Prostate gland (tissue), 2 donors: ENCODE measurements at places on chromosomes 2 and 18. TPM values are rescaled to one million over a fixed set of nuclear protein-coding genes. Genes with fewer than 3 reads are reported as not detected.

- H3K4me1 ChIP-seq = no peaks in the 10 kb centered on the region
- no peak overlapping the region for H3K4me3 ChIP-seq
- no peaks in the 10 kb centered on the region for H3K27me3 ChIP-seq
- no peak overlapping the region for H3K27ac ChIP-seq
- DNase-seq = no peak
- no peaks in the 10 kb centered on the region for H3K36me3 ChIP-seq
Observed at GRCh38 chr2:47867205-47867604, 39.1 kb downstream of the FBXO11 start.

DNA sequence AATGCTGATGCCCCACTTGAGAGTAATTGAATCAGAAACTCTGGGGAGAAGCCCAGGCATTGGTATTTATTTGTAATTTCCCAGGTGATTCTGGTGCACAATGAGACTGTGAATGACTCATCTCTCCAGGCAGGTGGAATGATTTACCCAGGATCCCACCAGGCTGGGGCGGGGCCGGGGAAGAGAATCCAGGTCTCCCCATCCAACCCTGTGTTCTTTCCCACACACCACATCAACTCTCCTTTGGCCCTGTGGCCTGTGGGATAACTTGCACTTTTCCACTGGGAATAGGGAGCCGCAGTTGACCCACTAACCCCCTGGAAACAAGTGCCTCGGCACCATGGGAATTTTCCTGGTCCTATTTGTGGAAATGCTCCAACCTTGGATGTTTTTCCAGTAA lies 409.8 kb downstream of the ZNF521 start:
- H3K4me3 ChIP-seq = no peak overlapping the region
- H3K27me3 ChIP-seq = no peaks in the 10 kb centered on the region
- no peak for DNase-seq
- no peaks in the 10 kb centered on the region for H3K36me3 ChIP-seq

Gene MYO3B
- total RNA-seq = 0.74 TPM

Gene ABHD3
- 9.6 TPM for total RNA-seq

Gene FN1
- 257 TPM for total RNA-seq

- H3K27ac ChIP-seq = no peak overlapping the region
- no peaks in the 10 kb centered on the region for H3K4me1 ChIP-seq
- H3K27me3 ChIP-seq = no peaks in the 10 kb centered on the region
- no peaks in the 10 kb centered on the region for H3K36me3 ChIP-seq
- DNase-seq = no peak
Observed at GRCh38 chr2:223929571-223930102, 15.5 kb downstream of the WDFY1 start.

Gene SNED1
- 115 TPM for total RNA-seq

DNA sequence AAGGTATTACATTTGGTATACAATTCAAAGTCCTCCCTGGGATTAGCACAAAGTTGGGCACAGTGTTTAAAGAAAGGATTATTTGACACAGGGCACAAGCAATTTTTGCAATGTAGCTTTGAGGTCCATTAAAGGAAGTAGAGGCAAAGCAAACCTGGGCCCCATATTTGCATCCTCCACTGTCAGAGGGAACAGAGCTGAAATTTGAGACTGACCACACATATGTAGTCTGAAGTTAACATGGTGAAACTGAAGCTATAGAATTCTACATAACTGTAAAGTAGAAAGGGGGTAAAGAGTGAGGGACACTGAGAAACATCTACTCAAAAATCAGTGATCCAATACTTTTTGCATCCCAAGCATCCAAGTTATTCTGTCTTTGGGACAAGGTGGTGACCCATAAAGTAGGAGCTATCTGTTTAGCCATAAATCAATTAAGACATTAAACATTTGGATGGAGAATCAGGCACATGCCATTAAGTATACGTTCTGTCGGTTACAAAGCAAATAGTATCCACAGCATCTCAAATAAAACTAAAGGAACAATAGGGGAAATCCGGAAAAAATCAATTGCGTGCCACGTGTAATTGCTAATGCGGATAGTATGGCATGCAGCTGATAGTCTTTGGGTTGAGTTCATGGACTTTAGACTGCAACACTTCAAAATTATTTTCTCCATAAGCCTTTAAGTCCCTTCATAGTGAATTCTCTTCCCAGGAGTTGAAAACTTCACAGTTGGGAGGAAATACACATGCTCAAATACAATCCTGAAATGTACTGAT lies 72.6 kb downstream of the PLEKHM3 start:
- H3K27ac ChIP-seq = no peak overlapping the region
- no peak for DNase-seq
- H3K4me3 ChIP-seq = no peak overlapping the region
- no peaks in the 10 kb centered on the region for H3K36me3 ChIP-seq
- no peaks in the 10 kb centered on the region for H3K27me3 ChIP-seq

Gene UBE2E3
- total RNA-seq = 155 TPM

Gene HK2
- total RNA-seq = 8.7 TPM

- H3K27ac ChIP-seq = no peak overlapping the region
- H3K4me1 ChIP-seq = no peaks in the 10 kb centered on the region
- peak overlapping the region; percentile 72 for H3K4me3 ChIP-seq
- DNase-seq = no peak
Observed at GRCh38 chr18:67514901-67515540, 1.5 kb downstream of the DSEL start.

Gene PHOSPHO2
- 11.9 TPM for total RNA-seq

GRCh38 chr2:234861841-234862735 lies 89.7 kb upstream of the SH3BP4 start:
- H3K36me3 ChIP-seq = no peaks in the 10 kb centered on the region
- H3K4me3 ChIP-seq = no peak overlapping the region
- H3K4me1 ChIP-seq = no peaks in the 10 kb centered on the region
- DNase-seq = peak; percentile 61
- no peaks in the 10 kb centered on the region for H3K27me3 ChIP-seq

- H3K27me3 ChIP-seq = no peaks in the 10 kb centered on the region
- no peak overlapping the region for H3K27ac ChIP-seq
- no peak for DNase-seq
- H3K36me3 ChIP-seq = no peaks in the 10 kb centered on the region
- no peaks in the 10 kb centered on the region for H3K4me1 ChIP-seq
Observed at GRCh38 chr2:172198361-172198760, 95.7 kb upstream of the DLX2 start.

GRCh38 chr2:216555274-216555673 lies 56.6 kb downstream of the RPL37A start:
- no peak overlapping the region for H3K4me3 ChIP-seq
- peak; percentile 85 for DNase-seq
- no peaks in the 10 kb centered on the region for H3K27me3 ChIP-seq
- peak overlapping the region; percentile 34 for H3K27ac ChIP-seq

- no peak overlapping the region for H3K27ac ChIP-seq
- no peak for DNase-seq
- no peaks in the 10 kb centered on the region for H3K27me3 ChIP-seq
- H3K36me3 ChIP-seq = no peaks in the 10 kb centered on the region
Observed at GRCh38 chr2:83565181-83565580, 893.9 kb downstream of the SUCLG1 start.

Gene HOXD12
- total RNA-seq = not detected

- H3K4me3 ChIP-seq = no peak overlapping the region
- H3K27me3 ChIP-seq = no peaks in the 10 kb centered on the region
- H3K27ac ChIP-seq = no peak overlapping the region
- no peaks in the 10 kb centered on the region for H3K36me3 ChIP-seq
Observed at GRCh38 chr2:46876741-46877384, 38.7 kb downstream of the MCFD2 start.

DNA sequence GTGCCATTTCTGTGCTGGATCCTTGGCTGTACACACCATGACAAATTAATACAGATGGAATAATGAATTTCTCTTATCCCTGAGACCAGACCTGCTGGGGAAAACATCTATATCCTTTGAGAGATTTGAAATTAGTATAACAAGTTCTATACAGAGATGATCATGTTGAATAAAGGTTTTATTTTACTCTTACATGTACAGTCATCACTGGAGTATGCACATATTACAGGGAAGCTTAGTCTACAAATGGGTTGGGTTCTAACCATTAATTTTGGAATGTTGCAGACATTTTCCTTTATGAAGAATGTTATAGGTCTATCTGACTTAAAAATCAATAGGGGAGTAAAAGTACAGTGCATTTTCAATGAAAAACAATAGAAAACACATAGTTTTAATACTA lies 29.9 kb upstream of the MMADHC start:
- H3K4me3 ChIP-seq = no peak overlapping the region
- no peaks in the 10 kb centered on the region for H3K27me3 ChIP-seq
- H3K27ac ChIP-seq = no peak overlapping the region
- H3K36me3 ChIP-seq = no peaks in the 10 kb centered on the region
- H3K4me1 ChIP-seq = no peaks in the 10 kb centered on the region
- DNase-seq = no peak

- DNase-seq = no peak
- H3K27me3 ChIP-seq = no peaks in the 10 kb centered on the region
- no peak overlapping the region for H3K4me3 ChIP-seq
- H3K27ac ChIP-seq = no peak overlapping the region
- no peaks in the 10 kb centered on the region for H3K4me1 ChIP-seq
Observed at GRCh38 chr2:28002181-28002580, 111.7 kb downstream of the BABAM2 start.

Gene VAMP8
- 44.4 TPM for total RNA-seq

- no peaks in the 10 kb centered on the region for H3K36me3 ChIP-seq
- no peak overlapping the region for H3K4me3 ChIP-seq
- no peak overlapping the region for H3K27ac ChIP-seq
- H3K4me1 ChIP-seq = no peaks in the 10 kb centered on the region
- no peaks in the 10 kb centered on the region for H3K27me3 ChIP-seq
Observed at GRCh38 chr2:45046786-45047185, 37.5 kb upstream of the SIX2 start.

Gene DNAJC27
- 9.2 TPM for total RNA-seq

GRCh38 chr18:24187689-24188088 lies 48.8 kb downstream of the CABYR start:
- no peak overlapping the region for H3K4me3 ChIP-seq
- no peak overlapping the region for H3K27ac ChIP-seq
- no peaks in the 10 kb centered on the region for H3K36me3 ChIP-seq
- no peaks in the 10 kb centered on the region for H3K4me1 ChIP-seq

Gene MTX2
- 33.3 TPM for total RNA-seq

- H3K4me1 ChIP-seq = no peaks in the 10 kb centered on the region
- no peaks in the 10 kb centered on the region for H3K27me3 ChIP-seq
- H3K27ac ChIP-seq = no peak overlapping the region
Observed at GRCh38 chr2:33383855-33384598, 92.4 kb upstream of the RASGRP3 start.

- H3K4me1 ChIP-seq = no peaks in the 10 kb centered on the region
- no peak for DNase-seq
- H3K4me3 ChIP-seq = no peak overlapping the region
Observed at GRCh38 chr2:38617301-38617700, 14.6 kb upstream of the HNRNPLL start.

- no peaks in the 10 kb centered on the region for H3K36me3 ChIP-seq
- no peaks in the 10 kb centered on the region for H3K27me3 ChIP-seq
- no peak overlapping the region for H3K27ac ChIP-seq
- H3K4me1 ChIP-seq = no peaks in the 10 kb centered on the region
- DNase-seq = no peak
- no peak overlapping the region for H3K4me3 ChIP-seq
Observed at GRCh38 chr2:201630577-201630976, 12.7 kb downstream of the TMEM237 start.

Gene SPDYA
- 7.3 TPM for total RNA-seq

GRCh38 chr2:134408791-134409190 lies 154.9 kb downstream of the MGAT5 start:
- DNase-seq = no peak
- H3K36me3 ChIP-seq = no peaks in the 10 kb centered on the region
- no peak overlapping the region for H3K4me3 ChIP-seq
- H3K27me3 ChIP-seq = no peaks in the 10 kb centered on the region

DNA sequence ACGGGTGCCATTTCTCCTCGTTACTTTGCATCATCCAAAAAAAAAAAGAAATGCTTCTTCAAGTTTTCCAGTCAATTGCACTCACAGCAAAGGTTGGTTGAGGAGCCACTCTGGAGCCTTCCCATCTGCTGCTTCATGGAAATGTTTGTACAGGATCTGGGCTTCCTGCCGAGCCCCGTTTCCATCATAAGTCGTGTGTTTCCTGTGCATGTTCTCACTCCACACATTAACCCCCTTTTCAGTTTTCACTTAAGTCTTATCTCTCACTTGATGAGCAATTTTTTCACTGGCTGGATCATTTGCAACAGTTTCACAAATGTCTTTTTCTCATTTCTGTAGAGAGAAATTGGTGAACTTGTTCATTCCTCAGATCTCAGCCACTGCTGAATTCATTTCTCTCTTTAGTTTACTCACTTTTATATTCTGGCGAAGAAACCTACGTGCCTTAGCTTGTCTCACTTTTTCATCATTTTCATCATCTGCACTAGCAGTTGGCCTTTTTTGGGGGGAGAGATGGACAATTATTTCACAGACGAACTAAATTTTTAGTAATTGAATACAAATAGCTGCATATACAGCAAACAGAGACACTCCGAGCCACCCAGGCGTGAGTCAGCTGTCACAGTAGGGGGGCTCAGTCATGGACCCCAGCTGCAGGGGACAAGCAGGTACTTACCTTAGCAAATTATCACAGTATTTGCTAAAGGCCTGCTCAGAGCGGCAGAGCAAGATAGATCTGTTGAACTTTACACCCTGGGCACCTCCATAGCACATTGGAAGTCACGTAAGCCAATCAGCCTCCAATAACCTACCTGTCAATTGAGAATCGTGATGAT lies 750.8 kb upstream of the ID2 start:
- H3K4me3 ChIP-seq = no peak overlapping the region
- H3K27ac ChIP-seq = no peak overlapping the region
- H3K4me1 ChIP-seq = no peaks in the 10 kb centered on the region
- H3K27me3 ChIP-seq = no peaks in the 10 kb centered on the region

Gene CNGA3
- 1.1 TPM for total RNA-seq

- no peak for DNase-seq
- H3K36me3 ChIP-seq = no peaks in the 10 kb centered on the region
- H3K27ac ChIP-seq = no peak overlapping the region
- no peak overlapping the region for H3K4me3 ChIP-seq
- no peaks in the 10 kb centered on the region for H3K27me3 ChIP-seq
Observed at GRCh38 chr2:30486655-30487054, 39.6 kb downstream of the LCLAT1 start.

DNA sequence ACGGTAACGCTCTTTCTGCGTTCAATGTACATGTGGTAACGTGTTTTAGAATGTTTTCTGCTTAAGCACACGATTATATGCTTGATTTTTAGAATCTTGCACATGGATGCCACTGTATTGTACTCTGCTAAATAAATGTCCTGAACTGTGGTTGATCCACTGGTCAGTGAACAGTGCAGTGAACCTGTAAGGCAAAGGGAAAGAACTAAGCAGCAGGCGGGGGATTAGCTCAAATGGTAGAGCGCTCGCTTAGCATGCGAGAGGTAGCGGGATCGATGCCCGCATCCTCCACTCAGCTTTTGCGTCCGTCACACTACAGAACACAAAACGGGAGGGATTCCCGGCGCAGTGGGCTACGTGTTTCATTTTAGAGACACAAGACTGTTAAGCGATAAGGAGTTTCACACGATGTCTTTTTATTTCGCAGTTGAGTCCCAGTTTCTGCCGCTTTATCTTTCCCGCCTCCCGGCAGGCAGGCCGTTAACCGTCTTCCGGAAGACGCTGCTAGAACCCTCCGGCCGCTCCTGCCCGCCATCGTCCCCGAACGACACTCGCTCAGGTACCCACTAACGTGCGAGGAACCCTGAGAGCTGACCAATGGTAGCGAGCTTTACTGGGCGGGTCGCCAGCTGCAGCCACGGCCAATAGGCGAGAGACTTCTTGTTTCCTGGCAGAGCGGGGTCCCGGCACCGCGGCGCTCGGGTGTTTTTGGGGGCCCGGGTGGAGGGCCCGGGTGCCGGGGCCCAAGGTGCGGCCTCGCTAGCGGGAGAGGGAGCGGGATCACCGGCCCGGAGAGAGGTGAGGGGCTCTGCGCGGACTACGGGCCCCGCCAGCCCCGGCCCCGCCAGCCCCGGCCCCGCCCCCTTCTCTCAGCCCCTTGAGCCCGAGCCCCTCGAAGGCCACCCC lies at the start of gene AGBL5:
Gene AGBL5, plus strand, starts transcription at position 673 of the 906 bp plus-strand sequence. CDS start 1,291 bp downstream, outside the sequence.
- H3K4me1 ChIP-seq = peaks cover 6% of the 10 kb centered on the region
- peak; percentile 95 for DNase-seq
- H3K27ac ChIP-seq = peak within 1 kb of the TSS; percentile 90
- no peaks in the 10 kb centered on the region for H3K27me3 ChIP-seq
- peak within 1 kb of the TSS; percentile 98 for H3K4me3 ChIP-seq
